Dermis blood vessel endothelial cell (primary cell): ENCODE measurements at places on chromosomes 5 and 9.

DNA sequence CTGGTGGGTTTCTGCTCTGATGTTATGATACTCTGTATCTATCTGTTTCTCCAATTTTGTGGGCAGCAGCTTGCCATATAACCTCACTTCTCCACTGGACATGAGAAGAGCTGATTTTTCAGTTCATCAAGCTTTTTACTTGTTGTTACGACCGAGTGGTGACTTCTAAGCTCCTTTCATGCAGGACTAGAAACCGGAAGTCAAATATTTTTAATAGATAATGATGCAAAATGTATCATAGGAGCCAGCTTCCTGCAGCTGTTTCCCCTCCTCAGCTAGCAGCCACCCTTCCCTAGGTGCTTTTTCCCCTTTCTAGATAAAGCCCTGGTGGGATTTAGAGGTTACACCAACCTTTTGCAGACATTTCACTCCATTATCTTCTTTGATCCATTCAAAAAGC is 17.0 kb upstream of the ADAM19 start:
- DNase-seq, result peak; percentile 68

- no peak for DNase-seq
Measured at GRCh38 chr5:59158637-59159391, 575.9 kb downstream of the RAB3C start.

DNA sequence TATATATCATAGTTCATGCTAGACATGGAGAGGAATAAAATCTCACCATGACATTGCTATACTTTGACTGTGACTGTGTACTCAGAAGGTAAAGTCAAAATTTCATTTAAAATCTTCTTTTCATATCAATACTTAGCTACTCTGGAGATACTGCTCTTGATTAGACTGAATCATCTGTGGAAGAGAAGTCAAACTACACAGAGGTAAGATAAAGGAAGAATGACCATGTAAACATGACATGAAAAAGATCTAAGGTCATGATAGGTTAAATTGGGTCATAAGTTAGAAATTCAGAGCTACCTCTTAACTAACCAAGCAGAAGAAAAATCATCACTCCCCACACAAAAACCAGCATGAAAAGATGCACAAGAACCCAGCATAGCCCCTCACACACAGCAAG is 44.8 kb upstream of the RLN1 start:
- DNase-seq, result no peak

DNA sequence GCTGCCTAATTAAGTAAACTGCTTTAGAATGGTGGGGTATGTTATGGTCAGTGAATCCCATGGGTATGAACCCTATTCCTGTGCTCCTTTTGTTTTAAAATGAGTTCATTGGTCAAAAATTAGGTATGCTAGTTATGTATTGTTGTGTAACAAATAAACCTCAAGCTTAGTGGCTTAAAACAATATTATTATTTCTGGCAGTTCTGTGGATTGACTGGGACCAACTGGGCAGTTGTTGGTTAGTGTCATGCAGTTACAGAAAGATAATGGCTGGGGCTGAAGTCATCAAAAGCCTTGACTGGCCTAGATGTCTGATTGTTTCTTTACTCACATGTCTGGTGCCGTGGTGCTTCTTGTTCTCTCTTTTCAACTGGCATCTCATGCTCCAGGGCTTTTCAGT is 8.9 kb upstream of the PTAR1 start:
- DNase-seq, result no peak

- DNase-seq, result no peak
Measured at GRCh38 chr9:114407889-114408288, 20.1 kb upstream of the AKNA start.

DNA sequence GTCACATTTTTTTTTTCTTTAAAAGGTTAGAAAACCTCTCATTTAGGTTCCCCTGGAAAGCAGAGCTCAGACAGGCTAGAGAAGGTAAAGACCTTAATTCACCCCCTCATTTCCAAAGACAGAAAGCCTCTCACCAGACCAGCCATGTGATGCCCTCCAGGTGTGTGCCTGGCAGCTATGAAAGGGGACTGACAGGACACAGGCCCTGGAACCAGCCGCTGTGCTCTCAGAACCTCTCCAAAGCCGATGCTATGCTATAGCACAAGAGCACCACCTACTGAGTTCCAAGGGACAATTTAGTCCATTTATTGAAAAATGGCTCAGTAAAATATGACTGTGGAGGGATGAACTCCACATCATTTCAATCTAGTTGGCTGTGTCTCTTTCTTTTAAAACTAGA is 48.8 kb downstream of the FANCC start:
- peak; percentile 69 for DNase-seq

DNA sequence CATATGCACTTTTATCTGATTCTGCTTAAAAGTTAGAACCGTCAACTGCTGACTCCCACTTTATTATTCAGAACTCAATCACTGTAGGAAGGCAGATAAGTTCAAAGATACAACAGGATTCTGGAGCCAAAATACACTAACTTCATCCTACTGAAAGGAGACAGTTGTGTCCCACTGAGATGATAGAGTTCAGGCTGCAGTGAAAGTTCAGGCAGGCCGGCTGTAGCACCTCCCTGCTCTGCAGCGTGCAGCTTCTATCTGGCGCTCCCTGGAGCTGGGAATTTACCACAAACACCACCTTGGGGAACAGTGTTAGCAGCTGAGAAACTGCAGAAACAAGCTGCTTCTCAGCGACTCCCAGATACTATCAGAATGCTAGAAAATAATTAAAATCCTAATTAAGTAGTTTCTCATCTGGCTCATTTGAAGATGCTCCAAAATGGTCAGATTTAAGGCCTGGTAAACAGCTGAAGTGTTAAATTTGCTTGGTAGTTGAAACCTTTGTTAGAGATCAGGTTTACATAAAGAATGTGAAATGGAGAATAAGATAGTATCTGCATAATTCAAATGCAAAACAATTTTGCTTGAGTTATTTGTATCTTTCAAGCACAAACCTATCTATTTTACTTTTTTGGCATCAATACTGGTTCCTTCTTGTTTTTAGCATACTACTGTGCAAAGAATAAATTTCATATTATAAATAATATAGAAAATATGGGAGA is 52.3 kb upstream of the CNTLN start:
- DNase-seq, result no peak

DNA sequence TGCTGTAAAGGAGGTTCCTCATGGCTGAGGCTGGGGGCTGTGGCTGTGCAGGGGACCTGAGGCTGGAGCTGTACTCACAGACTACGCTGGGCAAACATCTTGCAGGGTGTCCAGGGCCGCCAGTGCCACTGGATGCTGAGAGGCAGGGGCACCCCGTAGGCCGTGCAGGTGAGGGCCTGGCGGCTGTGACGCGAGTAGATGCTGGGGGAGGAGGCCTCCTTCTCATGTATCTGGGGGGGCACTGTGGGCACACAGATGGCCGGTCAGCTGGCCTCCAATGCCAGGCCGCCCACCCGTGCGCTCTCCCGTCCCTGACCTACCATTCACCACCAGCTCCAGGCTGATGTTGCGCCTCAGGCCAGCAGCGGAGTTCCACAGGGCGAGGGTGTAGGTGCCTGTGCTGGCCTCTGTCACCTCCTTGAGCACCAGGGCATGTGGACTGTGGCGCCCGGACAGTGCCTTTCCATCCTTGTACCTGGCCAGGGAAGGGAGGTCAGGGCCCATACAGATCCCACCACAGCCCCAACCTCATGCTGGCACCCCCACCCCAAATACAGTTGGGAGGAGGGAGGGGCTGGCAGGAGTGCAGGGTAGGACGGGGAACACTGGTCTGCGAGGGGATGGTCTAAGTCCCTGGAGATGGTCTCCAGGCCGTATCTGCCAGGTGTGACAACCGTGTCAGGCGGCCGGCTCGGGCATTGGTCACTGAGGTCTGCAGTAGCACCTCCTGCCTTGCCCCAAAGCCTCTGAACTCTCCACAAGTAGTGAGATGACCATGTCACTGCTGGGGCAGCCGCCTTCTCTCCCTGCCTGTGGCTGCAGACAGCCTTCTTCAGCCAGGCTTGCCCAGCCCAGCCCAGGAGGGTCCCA is 23.4 kb downstream of the FLT4 start:
- DNase-seq, result no peak

DNA sequence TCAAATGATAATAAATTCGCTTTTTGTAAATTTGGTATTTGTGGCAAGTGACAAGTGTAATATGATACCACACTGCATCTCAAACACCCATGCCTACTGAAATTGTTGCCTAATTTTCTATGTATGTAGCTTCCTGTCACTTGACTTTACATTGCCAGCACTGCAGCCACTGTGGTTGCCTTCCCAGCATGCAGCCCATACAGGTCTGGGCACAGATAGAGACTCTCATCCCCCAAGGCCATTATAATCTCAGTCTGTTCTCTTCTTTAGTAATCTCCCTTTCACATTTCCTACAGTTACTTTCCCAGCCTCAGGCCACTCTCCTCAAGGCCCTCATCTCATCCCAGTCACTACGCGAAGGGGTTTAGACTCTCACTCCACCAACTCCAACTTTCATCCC is 1200.6 kb downstream of the PTPRD start:
- DNase-seq, result no peak

- DNase-seq, result peak; percentile 45
Measured at GRCh38 chr5:88734191-88734640, 148.8 kb downstream of the MEF2C start.

DNA sequence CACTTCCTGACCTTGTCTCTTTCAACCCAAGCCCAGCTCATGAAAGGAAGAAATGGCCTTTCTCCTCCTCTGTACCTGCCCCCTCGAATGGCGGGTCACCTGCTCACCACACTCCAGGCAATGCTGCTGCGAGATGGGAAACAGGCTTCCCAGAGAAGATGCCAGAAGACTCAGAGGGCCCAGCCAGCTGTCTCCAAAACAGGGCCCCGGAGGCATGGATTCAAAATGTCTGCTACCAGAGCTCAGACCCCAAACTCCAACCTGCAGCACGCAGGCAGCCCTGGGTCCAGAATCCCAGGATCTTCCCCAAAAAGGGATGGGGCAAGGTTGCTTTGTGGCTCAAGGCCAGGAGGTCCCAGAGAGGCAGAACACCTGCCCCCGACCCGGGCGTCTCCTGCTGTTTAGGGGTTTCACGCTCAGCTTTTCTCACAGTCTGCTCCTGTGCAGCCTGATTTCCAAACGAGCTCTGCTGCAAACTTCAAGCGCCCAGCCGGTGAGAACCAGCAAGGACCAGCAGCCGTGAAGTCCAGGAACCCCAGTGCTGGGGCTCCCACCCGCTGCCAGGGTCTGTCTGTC is 42.5 kb downstream of the VAV2 start:
- no peak for DNase-seq

DNA sequence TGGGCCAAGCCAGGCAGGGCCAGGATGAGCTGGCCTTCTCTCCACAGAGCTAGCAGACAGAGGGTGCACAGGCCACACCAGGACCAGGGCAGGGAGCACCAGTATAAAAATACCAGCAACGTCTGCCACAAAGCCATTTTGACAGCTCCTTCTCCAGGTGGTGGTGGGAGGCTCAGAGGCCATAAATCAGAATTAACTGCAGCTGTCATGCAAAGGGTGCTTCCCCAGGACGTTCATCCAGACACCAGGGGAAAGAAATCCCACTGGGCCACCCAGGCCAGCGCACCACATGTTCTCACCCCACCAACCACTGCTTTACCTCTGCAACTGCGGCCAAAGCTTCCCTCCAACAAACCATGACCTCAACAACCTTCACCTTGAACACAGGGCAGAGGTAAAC is 403.7 kb upstream of the TRPC7 start:
- no peak for DNase-seq

DNA sequence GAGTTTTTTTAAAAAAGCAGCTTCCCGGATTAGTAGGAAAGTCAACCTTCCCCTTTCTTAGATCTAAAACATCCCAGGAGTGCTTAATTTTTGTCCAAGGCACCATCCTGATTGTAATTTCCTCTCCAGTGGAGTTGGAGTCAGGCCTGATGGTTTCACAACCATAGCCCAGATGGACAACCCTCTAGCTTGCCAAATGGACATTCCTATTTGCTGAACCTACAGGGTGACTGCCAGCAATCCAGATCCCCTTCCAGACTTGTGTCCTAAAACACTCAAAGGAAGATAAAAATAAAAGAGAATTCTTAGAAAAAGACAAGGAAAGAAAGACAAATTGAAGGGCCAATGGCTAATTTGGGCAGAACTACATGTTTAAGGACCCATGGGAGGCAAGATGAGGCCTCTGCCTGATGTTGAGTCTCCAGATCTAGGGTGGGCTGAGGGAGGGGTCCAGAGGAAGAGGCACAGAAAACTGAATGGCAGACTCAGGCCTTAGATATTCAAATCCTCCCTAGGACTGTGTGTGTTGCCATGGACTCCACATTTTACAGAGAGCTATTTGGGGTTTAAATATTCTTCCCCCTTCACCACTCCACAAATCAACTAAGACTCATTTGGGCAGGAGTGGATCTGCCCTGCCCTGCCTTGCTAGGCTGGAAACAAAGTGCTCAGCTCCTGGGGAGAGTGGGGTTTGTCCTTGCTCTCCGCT is 38.5 kb upstream of the SLC44A1 start:
- no peak for DNase-seq

- no peak for DNase-seq
Measured at GRCh38 chr9:108316630-108317029, 539.2 kb downstream of the ACTL7B start.
